Esophagus squamous epithelium (tissue), 5 donors: ENCODE measurements at places on chromosomes 7 and 10. TPM values are rescaled to one million over a fixed set of nuclear protein-coding genes. Genes with fewer than 3 reads are reported as not detected.

- no peak for DNase-seq
Observed at GRCh38 chr10:128030498-128031072, 95.6 kb downstream of the MKI67 start.

DNA sequence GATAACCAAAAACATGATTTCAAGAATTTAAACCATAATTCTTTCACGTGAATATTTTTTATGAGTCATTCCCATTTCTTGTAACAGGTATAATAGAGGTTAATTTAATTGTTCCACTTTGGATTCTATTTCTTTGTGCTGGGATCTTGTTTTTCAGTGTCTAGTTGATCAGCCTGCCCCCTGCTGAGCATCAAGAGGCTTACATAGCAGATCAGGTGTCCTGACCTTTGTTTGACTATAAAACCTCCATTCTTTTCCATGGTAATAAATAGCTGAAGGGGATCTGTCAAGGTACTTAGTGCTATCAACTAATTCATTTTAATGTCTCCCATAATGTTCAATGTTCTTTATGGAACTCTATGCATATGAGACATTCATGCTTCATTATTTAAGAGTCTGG is 4.9 kb downstream of the COL17A1 start:
- DNase-seq: no peak

GRCh38 chr10:3901370-3901769 is 116.4 kb upstream of the KLF6 start:
- no peak for DNase-seq

- DNase-seq: no peak
Observed at GRCh38 chr7:117564080-117564479, 84.3 kb downstream of the CFTR start.

The ERCC6 gene
- 10.6 TPM for total RNA-seq

- DNase-seq: no peak
Observed at GRCh38 chr7:9324513-9324912, 891.1 kb downstream of the NXPH1 start.

The COMTD1 gene
- total RNA-seq: 110 TPM

The MBL2 gene
- total RNA-seq: not detected

GRCh38 chr7:4799508-4800268 is 24.3 kb downstream of the AP5Z1 start:
- no peak for DNase-seq

DNA sequence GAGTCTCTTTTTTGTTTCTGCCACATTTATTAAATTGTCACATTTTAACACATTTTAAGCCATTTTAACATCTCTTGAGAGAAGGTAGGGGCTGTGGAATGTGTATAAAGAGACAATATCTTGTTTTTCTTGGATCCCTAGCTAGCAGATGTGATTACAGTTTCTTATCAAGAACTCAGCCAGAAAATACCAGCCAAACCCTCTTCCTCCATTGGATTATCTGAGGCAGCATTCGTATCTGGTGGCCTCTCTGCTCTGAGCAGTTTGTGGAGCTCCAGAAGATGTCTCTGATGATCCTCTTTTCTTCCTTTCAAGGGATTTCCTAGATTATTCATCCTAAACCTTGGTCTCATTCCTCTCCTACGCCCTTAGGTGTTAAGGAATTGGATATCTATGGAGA is 35.3 kb upstream of the PFKFB3 start:
- DNase-seq: no peak

DNA sequence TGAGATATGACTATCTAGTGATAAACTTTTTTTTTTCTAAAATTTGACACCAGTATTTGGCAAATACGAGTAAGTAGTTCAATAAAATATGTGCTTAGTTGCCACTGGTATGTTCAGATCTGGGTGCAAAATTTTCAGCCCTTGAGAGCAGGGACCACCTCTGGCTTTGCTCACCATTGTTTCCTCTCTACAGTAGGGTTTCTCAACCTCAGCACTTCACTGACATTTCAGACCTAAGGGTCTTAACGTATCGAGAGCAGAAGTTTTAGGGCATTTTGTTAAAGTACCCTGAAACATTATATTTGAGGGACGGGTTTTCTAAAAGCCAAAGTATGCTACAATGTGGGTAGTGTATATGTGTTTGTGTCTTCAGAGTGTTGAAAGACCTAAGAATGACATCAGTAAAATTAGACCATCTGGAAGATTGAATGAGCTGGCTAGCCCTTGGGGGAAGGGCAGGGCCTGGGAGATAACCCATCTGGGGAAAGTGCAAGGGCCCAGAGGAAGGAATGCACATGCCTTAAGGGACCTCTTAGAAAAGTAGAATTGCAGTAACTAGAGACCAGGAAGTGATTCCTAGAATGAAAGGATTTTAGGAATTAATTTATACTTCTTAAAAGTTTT is 11.8 kb downstream of the BZW2 start:
- no peak for DNase-seq

- no peak for DNase-seq
Observed at GRCh38 chr10:128470321-128470965, 344.2 kb upstream of the MKI67 start.

DNA sequence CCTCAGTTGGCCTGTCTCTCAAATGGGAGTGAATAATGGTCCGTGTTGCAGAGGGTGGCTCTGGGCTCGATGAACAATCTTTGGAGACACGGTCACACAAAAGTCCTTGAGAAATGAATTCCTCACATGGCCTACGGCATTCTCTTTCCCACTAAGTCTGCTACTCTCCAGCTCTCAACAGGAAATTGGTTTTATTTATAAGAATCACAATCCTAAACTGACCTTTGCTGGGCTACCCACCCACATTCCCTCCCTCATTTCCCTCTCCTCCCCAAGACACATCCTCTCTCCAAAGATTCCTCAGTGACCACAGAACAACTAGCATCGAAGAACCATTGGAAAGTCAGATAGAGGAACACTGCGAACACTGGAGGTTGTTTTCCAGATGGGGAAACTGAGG is 4.7 kb downstream of the AFAP1L2 start:
- no peak for DNase-seq

The CXCL12 gene
- 6.8 TPM for total RNA-seq

DNA sequence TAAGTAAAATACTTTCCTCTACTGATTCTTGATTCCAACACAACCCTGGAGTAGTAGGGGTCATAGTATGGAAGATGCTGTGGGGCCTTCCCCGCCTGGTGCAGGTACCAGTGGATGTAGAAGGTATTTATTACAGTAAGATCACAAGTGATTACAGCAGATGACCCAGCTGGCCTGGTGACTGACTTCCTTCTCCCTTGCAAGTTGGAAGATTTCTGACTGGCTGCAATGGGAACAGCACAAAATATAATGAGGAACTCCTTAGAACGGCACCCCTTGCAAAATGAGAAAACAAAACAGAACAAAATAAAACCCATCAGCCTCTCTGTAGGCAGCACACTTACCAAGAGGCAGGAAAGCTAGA is 61.7 kb upstream of the TARP start:
- DNase-seq: no peak

The PDE6C gene
- not detected for total RNA-seq

The PLAU gene
- 8.8 TPM for total RNA-seq

DNA sequence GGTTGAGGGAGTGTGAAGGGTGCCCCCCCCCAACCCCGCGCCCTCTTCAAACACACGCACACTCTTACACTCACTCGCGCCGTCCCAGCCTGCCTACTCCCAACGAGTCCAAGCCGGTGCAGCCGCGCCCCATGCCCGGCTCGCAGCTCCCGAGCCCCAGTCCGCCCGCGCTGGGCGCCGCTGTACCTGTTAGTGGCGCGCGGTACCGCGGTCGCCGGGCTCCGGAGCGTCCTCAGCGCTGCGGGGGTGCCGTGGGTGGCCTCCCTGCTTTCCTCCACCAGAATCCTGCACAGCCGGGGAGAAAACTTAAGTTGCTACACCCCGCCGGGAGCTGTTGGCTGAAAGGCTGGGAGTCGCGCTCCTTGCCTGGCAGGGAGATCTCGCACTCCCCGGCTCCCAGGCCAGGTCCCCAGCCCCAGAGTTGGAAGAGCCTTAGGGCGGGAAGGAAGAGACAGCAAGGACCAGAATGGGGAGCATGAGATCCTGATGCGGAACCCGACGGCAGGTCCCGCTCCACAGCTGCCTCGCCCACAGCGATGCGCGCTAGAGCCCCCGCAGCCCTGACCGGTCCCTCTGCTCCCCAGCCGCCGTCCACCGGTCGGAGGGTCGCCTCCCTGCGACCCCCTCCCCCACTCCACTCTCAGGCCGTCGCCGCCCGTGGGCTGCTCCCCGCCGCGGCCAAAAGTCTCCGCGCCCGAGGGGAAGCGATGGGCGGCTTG is 863 bp downstream of the ST8SIA6 start:
- no peak for DNase-seq

GRCh38 chr10:43196981-43197833 is 59.0 kb downstream of the CSGALNACT2 start:
- no peak for DNase-seq

GRCh38 chr7:102097601-102098161 is 189.0 kb upstream of the SH2B2 start:
- DNase-seq: no peak
